A549 (cell line): ENCODE measurements at places on chromosomes 12 and 14.

GRCh38 chr14:67852926-67853604 is 33.5 kb downstream of the RAD51B start:
- DNase-seq: no peak

DNA sequence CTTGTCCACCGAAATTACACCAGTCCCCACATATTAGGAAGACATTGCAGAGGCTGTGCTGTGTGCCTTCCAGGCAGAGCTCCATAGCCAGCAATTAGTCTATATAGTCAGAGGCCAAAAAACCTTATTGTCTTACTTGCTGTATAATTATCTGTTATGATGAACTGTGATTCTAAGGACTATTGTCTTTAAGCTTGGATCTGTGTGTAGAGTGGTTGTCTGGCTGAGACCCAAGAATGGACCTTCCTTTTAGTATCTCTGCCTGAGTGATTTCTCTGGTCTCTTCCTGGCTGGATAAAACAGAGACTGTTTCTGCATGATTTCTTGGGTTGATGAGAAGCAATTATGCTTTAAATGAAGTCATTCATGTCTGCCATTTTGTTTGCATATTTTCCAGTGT is 465.3 kb downstream of the PRKD1 start:
- DNase-seq: no peak

- no peak for DNase-seq
Measured at GRCh38 chr14:68015356-68016254, 196.0 kb downstream of the RAD51B start.

GRCh38 chr14:70808416-70809224 is 693 bp downstream of the MAP3K9 start:
- peak; percentile 44 for DNase-seq

GRCh38 chr14:37428954-37429353 is 166.1 kb downstream of the FOXA1 start:
- no peak for DNase-seq

- DNase-seq: no peak
Measured at GRCh38 chr12:50123203-50123602, 11.2 kb downstream of the COX14 start.

DNA sequence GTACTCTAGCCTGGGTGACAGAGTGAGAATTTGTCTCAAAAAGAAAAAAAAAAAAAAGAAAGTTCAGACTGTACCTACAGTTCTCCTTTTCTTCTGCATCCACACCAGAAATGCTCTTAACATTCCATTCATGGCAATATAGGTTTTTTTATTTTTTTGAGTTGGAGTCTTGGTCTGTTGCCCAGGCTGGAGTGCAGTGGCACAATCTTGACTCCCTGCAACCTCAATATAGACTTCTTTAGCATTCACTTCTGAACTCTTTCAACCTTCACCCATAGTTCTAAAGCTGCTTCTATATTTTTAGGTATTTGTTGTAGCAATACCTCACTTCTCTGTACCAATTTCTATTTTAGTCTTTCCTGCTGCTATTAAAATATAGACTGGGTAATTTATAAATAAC is 1095.7 kb downstream of the FLRT2 start:
- no peak for DNase-seq

- DNase-seq: no peak
Measured at GRCh38 chr12:26120561-26121274, 4.1 kb downstream of the BHLHE41 start.

GRCh38 chr14:72892879-72893635 is 844 bp downstream of the DPF3 start:
- DNase-seq: no peak

- DNase-seq: no peak
Measured at GRCh38 chr12:29376118-29376517, 4.9 kb downstream of the ERGIC2 start.

GRCh38 chr12:106754331-106754730 is 20.2 kb upstream of the RIC8B start:
- DNase-seq: no peak

DNA sequence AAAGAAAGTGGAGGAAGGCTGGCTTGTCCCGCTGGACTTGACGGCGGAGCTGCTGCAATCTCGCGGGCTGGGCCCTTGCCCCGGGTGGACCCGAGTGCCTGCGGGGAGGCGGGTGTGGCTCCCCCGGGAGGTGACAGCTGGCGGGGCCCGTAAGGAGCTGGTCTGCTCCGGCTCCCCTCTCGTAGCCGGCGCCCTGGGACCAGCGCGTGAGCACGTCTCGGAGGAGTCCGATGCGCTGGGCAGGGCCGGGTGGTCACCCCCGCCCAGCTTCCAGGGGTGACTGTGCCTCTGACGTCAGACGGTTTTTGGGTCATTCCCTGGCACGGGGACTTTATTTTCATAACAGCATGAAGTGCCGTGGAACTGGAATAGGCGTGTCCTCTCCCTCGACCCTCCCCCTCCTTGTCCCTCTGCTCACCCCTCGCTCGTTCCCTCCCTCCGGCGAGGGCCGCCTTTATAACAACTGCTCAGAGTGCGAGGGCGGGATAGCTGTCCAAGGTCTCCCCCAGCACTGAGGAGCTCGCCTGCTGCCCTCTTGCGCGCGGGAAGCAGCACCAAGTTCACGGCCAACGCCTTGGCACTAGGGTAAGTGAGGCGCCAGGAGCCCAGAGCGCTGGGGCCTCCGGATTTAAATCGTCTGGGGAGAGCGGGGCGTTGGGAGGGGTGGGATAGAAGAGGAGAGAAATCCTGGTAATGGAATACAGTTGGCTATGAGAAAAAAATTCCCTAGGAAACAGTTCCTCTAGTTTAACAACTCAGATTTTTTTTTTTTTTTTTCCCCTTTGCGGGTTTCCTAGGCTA is at the start of gene GPRC5A:
GPRC5A (plus strand) TSS at position 483 of the 801 bp plus-strand sequence. CDS start 16,688 bp downstream, outside the sequence.
- DNase-seq: peak; percentile 99

- no peak for DNase-seq
Measured at GRCh38 chr12:111271674-111272418, 97.0 kb downstream of the PHETA1 start.

DNA sequence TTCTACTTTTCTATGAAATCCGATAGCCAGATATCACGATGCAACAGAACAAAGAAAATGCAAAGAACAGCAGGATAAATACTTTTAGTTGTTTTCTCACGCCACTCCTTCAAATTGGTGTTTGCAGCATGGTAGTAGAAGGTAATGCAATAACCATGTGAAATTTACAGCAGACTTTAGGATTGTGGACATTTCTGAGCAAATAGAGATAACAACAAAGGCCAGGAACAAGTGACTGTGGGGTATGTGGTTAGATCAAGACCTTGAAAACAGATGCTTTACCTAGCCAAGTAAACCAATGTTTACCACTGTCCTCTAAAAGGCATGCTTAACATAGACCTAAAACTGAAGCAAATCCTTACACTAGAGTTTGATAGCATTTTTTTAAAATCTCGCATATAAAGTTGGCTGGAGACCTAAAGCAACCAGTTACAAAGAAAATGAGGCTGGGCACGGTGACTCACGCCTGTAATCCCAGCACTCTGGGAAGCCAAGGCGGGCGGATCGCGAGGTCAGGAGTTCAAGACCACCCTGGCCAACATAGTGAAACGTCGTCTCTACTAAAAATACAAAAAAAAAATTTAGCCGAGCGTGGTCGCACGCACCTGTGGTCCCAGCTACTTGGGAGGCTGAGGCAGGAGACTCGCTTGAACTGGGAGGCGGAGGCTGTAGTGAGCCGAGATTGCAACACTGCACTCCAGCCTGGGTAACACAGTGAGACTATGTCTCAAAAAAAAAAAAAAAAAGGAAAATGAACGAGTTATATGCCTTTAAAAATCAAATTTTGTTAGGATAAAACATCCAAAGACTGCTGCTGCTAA is 123.2 kb upstream of the FOXN3 start:
- DNase-seq: no peak

DNA sequence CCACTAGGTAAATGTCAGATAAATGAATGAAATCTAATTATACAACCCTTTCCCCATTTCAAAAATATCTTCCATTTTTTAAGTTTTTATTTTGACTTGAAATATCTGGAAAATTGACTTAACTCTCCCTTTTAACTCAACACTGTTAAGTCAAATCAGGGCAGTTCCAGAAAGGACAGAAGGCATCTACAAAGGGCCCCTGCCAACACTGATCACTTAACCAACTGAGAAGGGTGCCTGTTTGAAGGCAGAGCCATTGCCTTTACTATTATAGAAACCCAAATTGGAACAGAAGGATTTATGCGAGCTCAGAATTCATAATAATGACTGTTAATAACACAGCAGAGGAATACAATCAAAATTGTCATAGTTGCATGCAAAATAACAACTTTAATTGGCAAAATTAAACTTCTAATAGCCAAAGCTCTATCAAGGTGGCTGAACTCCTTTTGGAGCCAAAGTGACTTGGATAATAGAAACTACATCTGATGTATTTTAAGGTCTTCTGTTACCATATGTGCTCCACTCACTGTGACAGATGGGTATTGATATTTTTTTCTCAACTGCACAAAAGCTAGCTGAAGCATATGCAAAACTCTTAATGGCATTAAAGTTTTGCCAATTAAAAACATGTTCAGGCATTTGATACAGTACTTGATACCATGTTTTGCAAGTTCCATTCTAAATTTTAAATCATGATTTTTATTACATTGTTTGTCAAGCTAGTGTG is 383.8 kb downstream of the NOVA1 start:
- DNase-seq: no peak

GRCh38 chr12:88958946-88959345 is 378.7 kb upstream of the KITLG start:
- DNase-seq: no peak

GRCh38 chr12:44876544-44877410 is 662 bp upstream of the NELL2 start:
- DNase-seq: peak; percentile 33

DNA sequence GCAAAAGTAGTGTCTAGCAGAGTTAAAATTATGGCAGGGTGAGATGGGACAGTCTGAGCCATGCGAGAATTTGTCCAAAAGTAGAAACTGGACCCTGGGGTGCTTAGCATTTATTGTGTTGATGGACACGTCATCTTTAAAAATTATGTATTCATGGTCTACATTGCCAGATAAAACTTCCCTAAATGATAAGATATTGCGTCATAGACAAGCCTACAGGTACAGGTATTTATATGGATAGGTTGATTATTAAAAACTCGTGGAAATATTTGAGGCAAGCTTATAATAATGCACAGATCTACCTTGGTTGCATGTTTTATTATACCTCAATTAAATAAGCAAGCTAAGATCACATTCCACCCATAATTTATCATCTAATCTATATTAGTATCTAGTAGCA is 196.0 kb upstream of the PDZRN4 start:
- DNase-seq: no peak

DNA sequence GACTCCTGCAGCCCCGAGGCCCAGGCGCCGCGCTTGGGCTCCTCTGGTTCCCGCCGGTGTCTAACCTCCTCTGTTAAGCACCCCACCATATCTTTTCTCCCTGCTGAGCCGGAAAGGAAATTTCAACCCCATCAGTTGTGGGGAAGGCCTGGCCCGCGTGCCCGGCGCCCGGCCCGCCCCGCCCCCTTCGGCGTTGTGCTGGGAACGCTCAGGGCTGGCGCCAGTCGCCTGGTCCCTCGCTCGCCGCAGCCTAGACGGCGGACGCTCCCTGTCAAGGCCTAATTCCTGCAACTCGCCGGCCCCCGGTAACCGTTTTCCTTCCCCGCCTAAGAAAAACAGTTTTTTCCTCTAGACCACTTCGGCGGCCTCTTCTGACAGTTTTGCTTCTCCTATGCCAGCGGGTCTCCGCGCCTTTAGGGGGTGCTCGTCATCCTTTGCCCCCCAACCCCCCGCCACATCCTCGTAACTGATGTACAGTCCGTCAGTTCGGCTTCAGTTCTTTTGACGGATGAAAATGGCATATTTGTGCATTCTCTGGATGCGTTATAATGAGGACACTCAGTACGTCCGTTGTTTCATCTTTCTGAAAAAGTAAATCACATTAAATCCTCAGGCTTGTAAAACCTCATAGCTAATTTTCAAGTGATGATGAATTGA is 506 bp upstream of the NAP1L1 start:
- peak; percentile 88 for DNase-seq

- DNase-seq: no peak
Measured at GRCh38 chr12:49541140-49541861, 2.5 kb downstream of the KCNH3 start.

- no peak for DNase-seq
Measured at GRCh38 chr14:98847521-98848468, 424.2 kb downstream of the BCL11B start.

DNA sequence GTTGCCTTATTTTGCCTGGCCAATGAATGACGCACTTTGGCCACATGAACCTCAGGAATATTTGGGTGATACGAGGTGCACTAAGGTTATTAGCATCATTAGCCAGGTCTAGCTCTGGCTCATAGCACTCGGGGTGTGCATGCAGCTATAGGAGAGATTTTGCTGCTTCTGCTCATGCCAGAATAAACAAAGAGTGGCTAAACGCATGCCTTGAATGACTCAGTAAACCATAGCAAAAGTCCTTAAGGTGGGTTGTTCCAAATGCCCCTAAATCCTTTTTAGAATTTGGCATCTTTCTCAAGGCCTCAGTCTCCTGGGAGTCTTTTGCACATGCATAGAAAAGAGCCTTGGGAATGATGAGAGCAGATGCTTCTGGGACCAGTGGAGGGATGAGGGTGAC is 343.7 kb upstream of the FKBP4 start:
- no peak for DNase-seq

- DNase-seq: peak; percentile 50
Measured at GRCh38 chr12:77724367-77724957, 106.2 kb upstream of the NAV3 start.

DNA sequence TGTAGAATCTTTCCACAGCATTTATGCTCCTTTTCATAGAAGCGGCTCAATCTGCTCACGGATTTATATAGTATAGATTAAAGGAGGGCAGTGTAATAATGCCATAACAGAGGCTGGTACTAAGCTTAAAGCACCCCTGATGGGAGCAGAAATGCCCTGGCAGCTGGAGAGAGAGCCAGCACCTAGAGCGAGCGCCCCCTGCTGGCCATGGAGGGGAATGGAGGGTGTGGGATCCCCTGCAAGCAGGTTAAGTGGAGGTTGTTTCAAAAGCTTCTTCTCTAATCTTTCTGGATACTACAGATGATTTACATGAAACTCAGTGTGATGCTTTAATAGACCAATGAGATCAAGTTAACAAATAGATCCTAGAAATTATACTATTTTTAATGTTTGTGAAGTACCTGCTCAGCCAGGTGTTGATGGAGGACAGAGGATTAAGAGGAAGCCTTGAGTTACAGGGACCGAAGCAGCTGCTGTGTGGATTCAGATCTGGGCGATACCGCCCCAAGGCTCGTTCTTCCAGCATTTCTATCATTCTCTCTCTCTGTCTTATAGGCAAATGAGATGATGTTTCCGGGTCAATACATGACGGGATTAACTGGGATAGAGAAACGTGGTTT is 1519.3 kb upstream of the TMEM132C start:
- peak; percentile 36 for DNase-seq
